Hematopoietic multipotent progenitor cell treated with erythropoietin and hydrocortisone succinate and interleukin-3 and kit ligand, for 17 days (in vitro differentiated cells): ENCODE measurements at places on chromosomes 5 and 9.

DNA sequence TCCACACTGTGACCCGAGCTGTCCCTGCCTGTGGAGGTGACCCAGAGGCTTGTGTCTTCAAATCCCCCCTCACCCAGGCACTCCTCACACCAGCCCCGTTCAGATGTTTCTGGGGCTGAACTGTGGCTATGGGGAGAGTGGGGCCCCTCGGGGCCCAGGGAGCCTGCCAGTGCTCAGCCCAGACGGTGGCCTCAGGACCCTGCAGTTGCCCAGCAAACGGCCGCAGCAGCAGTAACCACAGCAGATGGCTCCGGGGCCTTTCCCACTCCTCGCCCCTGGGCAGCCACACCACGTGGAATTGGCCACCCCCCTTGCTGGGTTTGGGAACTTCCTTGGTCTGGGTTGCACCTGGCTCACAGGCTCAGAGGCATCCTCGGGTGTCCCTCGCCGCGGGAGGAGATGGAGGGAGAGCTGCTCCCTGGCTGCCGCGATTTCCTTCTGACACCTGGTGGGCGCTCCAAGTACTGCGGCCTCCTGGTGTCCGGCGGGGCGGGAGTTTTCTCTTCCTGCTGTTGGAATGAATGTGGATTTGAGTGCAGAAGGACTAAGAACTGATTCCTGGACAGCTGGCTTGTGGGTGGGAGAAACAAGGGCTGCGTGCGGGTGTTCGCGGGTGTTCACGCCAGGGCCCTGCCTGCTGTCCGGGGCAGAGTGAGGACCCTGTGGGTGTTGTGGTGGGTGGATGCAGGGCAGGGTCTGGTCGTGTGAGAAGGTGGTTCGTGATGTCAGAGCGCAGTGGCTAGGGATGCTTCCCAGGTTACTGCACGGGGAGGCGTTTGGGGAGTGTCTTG is 97.5 kb downstream of the COL5A1 start:
- DNase-seq = no peak

- no peak for DNase-seq
Measured at GRCh38 chr9:99336531-99336930, 114.4 kb downstream of the SEC61B start.

DNA sequence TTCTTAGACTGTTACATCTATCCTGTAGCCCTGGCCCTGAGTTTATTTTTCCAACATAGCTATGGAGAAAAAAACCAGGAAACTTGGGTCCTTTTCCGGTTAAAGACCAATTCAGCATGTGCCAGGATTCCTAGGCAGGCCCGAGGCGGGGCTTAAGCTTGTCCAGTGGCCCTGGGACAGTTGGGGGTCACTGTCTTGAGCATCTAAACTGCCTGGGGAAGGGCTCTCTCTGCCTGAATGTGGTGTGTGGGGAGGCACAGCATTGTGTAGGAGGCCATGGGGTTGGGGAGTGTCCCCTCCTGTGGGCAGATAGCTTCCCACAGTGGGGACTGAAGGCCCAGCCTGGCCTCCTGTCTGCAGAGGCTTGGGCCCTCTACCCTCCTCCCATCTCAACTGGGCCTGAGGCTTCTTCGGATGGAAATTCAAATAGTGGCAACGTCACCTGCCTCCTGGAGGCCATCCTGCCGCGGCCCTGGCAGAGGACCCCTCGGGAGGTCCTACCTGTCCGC is 88.8 kb downstream of the PHF2 start:
- DNase-seq = no peak

DNA sequence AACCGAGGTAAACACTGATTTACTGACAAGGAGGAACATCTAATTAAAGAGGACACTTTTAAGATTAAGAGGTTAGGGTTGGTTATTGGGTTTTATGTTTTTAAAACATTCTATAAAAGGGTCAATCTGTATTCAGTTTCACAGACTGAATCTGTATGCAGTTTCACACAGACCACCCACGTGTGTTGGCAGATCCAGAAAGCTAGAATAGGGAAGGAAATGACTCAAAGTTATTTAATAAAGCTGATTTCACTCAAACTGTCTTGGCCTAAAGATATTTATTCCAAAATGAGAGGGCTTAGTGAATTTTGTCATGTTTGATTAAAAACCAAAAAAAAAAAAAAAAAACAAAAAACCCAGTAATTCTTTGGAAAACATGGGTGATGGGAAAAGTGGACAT is 140.2 kb downstream of the SLC24A2 start:
- no peak for DNase-seq

DNA sequence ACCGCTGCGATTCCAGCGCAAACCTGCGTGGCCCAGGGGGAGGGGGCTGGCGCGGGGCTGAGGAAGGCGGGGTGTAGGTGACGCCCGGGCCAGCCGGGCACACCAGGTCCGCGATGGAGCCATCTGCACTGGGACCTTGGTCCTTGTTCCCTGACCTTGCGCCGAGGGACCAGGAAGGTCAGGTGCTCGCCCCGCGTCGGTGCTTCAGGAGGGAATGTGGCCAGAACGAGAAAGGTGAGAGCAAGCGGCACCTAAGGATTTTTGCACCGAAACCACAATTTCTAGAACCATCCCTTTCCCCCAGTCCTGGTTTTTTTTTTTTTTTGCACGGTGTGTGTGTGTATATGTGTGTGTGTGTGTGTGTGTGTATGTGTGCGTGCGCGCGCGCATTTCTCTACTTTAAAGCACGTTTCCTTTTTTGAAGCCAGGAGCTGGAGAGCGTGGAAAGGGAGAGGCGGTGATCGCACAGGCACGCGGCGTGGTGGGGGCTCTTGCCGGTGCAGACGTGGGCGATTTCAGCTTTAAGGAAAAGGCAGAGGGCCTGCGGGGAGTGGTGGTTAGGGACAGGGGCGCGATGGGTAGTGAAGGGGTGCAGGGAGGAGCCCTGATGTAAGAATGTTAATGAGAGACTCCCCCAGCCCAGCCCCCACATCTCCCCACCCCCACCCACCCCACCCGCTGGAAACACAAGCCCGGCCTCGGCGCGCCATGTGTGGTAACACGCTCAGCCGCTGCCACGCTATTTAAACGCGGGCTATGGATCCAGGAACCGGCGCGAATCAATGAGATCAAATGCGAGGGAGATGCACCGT is at the start of gene NPR3:
Gene NPR3 (plus strand): TSS at position 772 of the 812 bp plus-strand sequence. CDS start 456 bp downstream, outside the sequence.
- DNase-seq = no peak

DNA sequence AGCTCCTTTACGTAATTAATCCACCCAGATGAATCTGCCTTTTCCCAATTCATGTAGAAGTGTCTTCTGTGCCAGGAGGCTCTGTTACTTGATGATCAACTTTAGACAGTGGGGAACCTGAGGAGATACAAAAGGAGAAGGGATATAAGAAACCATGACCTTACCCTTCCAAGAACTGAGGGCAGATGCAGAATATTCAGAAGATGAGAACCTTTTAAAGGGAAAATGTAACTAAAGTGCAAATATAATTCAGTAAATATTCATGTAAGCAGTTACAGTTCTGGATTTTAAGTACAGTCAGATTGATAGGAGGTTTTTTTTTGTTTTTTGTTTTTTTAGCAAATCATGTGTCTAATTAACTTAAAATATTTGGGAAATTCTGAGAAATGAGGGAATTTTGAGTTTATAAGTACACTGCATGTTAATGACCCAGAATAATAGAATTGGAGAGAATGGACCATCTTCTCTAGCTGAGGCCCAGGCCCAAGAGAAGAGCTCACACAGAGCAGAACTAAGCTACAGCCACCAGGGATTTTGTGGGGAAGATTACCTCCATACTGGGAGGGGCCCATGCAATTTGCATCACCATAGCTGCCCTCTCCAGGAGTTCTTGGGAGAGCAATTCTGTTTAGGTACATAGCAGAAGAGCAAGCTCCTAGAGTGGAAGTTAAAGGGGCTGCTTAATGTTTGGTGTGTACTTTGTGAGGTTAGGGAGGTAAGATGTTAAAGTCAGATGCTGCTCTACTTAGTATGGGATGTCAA is 61.5 kb downstream of the SV2C start:
- DNase-seq = no peak

- DNase-seq = no peak
Measured at GRCh38 chr5:14702238-14702839, 37.8 kb downstream of the OTULIN start.

- no peak for DNase-seq
Measured at GRCh38 chr9:70856411-70856810, 265.0 kb downstream of the TRPM3 start.

- no peak for DNase-seq
Measured at GRCh38 chr5:42807722-42808447, 3.8 kb downstream of the SELENOP start.

DNA sequence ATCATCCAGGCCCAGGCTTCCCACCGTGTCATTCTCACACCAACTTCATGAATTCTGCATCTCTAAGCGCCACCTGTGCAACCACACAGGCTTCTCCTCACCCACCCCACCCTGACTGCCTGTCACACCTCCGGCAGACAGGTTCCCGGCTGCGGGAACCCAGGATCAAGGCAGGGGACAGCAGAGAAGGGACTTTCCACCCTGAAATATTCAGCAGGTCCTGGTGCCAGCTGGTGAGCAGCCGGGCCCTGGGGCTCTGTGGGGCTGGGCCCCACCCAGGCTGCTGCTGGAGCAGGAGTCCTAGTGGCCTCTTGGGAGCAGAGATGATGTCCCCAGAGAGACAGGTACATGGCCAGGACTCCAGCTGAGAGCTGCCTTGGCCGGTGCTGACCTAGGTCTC is 12.7 kb downstream of the ANXA6 start:
- no peak for DNase-seq

DNA sequence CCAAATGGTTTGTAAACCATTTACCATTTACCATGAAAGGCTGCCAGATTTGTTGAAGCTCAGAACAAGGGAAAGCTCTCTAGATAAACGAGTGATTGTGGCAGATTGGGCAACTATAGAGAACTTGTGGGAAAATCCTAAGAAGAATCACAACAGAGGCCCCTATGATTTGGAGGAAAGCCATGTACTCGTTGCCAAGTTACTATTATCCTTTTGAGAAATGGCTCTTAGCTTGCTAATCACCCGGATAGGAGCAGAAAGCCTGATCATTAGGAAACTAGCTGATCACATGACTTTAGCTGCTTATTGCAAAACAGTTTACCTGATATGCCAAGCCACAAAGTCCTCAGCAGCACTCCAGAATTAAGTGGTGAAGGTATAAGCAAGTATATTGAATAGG is 23.5 kb upstream of the ATG10 start:
- DNase-seq = no peak

GRCh38 chr5:68673106-68673822 is 420.6 kb upstream of the SLC30A5 start:
- DNase-seq = no peak

- DNase-seq = no peak
Measured at GRCh38 chr5:16844952-16845351, 91.1 kb downstream of the MYO10 start.

DNA sequence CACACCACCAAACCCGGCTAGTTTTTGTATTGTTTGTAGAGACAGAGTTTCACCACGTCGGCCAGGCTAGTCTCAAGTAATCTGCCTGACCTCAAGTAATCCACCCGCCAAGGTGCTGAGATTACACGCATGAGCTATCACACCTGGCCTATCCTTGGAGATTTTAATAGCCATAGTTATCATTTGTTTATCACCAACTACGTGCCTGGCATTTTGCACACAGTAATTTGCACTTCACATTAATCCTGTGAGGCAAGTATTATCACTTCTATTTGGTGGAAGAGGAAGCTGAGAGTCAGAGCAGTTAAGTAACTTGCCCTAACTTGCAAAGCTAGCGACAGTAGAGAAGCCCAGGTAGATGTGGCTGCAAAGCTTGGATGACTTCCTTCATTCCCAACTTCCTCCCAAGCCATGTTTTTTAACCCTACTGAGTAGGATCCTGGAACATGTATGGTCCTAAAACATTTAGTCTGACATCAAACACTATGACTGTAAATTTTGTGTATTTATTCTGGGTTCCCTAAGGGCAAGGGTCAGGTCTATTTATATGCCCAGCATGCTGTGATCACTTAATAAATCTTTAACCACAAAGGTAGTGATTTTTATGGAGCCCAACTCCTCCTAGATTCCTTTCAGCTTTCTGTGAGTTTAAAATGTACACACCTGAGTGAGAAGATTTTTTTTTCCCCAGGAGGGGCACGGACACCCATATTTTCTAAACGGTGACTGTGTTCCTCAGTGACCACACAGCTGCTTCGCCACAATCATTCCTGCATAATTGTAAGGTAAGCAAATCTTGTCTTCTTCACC is 100.2 kb upstream of the RAI14 start:
- DNase-seq = no peak

GRCh38 chr5:56251440-56251839 is 18.3 kb upstream of the ANKRD55 start:
- DNase-seq = no peak

DNA sequence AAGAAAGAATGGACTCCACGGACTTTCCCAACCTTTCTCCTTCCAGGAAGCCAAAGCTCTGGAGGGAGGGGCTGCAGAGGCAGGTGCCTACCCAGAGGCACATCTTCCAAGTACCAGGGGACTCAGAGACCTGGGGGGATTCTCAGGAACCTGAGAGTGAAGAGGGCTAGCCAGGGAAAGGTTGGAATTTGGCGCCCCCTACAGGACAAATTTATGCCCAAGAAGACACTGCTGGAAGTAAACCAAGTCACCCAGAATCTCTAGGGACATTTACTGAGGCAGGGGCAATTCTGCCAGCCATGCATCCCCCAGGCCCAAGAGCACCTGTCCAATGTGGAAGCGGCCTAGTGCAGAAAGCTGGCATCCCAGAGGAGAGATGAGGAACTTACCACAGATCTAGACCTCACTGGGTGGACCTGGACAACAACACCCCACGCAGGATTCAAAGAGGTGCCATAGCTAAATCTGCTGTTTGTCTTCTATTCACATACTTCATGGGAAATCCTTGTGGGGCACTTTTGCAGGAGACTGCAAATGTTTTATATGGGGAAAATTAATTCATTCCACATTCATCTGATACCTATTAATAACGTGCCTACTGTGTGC is 25.9 kb upstream of the IDNK start:
- DNase-seq = peak; percentile 58

- no peak for DNase-seq
Measured at GRCh38 chr9:98482226-98482625, 226.5 kb downstream of the GABBR2 start.

GRCh38 chr5:61632064-61632463 is 300.0 kb downstream of the ZSWIM6 start:
- no peak for DNase-seq

DNA sequence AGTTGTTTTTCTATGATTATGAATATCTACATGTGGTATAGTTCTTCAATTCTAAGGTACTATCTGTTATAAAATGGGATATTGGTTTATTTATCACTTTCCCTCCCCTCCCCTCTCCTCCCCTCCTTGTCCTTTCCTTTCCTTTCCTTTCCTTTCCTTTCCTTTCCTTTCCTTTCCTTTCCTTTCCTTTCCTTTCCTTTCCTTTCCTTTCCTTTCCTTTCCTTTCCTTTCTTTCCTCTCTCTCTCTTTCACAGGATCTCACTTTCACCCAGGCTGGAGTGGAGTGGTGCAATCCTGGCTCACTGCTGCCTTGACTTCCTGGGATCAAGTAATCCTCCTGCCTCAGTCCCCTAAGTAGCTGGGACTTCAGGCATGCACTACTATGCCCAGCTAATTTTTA is 466.8 kb downstream of the DMAC1 start:
- DNase-seq = no peak

GRCh38 chr5:68290260-68290674 is 74.7 kb downstream of the PIK3R1 start:
- DNase-seq = peak; percentile 95

DNA sequence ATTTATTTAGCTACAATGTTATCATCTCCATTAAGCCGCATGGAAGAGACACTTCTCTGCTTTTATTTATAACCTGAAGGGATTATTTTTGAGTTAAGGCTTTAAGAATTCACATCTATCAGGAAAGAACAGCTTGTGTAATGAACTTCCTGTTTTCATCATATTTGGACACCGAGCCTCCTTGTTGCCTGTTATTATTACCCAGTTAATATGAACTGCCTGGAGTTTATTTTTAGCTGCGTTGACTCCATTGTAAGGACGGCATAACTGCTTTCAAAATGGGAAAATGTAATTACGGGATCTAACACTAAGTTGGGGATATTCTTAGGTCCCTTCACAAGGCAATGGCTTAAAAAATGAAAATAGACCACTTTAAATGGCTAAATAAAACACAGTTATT is 89.0 kb upstream of the NR4A3 start:
- DNase-seq = no peak
